ENCODE measurements at places on chromosomes 5 and 9. TPM values are rescaled to one million over a fixed set of nuclear protein-coding genes. Genes with fewer than 3 reads are reported as not detected.

GRCh38 chr9:107872457-107873192, 383.1 kb upstream of the KLF4 start:
- DNase-seq: no peak

DNA sequence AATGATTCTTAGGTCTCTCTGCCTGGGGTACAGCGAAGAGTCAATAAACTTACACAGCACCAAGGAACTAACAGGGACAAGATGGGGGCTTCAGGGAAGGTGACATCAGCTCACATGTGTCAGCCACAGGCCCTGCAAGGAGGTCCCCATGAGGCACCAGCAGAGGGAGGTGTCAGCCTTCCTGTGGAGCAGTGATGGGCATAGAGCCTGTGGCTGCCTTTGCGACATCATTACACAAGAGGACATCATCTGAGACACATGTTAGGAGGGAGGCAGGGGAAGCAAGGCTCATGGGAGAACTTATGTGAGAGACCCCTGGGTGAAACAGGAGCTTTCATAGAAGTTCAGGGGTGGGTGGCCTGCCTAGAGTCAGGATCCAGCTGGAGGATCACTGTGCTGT, 389.6 kb downstream of the SEMA5A start:
- DNase-seq: peak; percentile 70

DNA sequence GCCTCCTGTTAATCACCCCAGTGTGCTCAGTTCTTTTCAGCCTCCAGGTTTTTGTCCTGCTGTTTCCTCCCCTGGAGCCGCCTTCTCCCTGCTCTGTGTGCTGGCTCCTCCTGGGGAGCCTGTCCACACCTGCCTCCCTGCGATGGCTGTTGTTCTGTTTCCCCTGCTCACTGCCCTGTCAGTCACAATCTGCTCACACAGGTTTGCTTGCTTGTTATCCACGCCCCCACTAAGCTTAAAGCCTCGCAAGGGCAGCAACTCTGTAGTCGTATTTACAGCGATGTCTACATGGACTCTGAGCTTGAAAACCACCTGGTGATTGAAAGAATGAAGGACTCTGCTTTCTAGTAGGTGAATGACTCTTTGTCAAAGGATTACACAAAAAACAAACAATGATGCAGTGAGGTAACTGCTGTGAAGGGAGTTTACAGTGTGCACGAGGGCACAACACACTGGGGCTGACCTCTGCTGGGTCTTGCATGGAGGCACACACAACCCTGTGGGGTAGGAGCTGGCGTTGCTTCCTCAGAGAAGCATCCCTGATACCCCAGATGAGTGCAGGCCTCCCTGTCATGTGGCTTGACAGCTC, 39.6 kb upstream of the TEX48 start:
- no peak for DNase-seq

- peak; percentile 63 for DNase-seq
These were observed 25.8 kb upstream of the TRIM32 start for GRCh38 chr9:116661037-116661954.

Gene AQP7
- not detected for total RNA-seq

Gene PRRX2
- total RNA-seq: 34.2 TPM

Gene ST8SIA4
- not detected for total RNA-seq

Gene PTAR1
- 58.0 TPM for total RNA-seq

Gene ALDOB
- not detected for total RNA-seq

Gene ADAMTSL2
- total RNA-seq: not detected

Gene BTNL8
- not detected for total RNA-seq

Data from HFFc6 (cell line).